ENCODE measurements at places on chromosomes 4 and X.
A peak's percentile ranks its signal among the peaks of the same experiment; 100 is the strongest.

DNA sequence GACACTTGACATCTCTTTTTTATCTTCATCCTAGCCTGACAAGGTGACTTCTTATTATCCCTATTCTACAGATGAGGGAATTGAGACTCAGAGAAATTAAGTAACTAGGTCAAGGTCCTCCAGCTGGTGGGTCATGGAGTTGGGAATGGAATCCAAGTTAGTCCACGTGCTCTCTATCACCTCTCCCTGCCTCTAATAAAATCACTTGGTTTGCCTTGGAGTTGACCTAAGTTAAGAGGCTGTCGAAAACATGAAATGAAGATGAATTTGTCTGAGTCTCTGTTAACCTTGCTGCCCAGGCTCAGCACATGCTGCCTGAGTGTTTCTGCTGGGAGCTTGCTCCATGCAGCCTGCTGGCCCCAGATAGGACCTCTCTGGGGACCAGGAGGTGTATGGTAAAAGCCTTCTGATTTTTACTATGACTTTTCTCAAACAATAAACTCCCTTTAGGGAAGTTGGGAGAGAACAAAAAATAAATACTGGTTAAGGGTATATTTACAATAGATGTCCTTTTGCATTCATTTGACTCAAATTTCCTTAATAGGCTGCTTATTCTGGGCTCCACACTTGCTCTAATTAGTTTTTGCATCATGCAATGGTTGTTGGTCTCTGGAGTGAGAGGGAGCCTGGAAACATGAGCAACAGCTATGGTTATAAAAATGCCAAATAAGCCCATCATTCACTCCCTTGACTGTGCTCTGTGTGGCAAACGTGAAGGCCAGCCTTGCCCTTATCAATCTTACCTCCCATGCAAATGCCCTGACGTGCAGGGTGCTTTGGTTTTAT is 61.6 kb upstream of the DHX15 start:
- DNase-seq, result no peak

- DNase-seq, result no peak
These were observed 326.6 kb upstream of the F9 start for GRCh38 chrX:139203651-139204570.

GRCh38 chr4:14539246-14539645 is 463.0 kb upstream of the CPEB2 start:
- no peak for DNase-seq

DNA sequence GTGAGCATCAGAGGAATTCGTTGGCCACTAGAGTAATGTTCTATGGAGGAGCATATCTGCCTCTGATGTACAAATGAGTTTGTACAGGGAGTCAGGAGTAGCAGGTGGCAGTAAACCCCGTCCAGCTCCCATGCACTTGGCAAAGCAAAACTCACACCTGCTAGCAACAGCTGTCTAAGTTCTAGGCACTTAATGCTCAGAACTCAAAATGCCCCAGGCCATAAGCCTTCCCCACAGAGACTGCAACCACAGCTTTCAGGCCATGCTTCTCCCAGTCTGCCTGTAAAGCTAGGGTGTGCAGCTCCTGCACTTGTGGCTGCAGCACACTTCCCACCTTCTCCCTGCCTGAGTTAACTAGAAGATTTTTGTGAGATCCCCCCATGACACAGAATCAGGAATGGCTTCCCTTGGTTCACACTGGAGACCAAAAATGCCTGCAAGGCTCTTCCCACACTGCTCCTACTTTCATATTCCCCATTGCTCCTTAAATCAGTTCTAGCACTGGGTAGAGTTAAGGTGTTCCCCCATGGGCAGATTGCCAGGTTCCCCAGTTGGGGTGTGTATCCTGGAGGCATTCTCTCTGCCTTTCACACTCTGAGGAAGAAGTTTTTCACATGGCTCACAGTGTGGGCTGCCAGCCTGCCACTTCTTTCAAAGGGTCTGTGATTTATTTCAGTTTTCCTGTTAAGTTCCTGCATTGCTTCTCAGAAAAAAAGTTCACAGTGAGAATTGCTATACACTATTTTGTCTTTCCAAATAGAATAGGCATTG is 189.9 kb downstream of the STPG2 start:
- no peak for DNase-seq

DNA sequence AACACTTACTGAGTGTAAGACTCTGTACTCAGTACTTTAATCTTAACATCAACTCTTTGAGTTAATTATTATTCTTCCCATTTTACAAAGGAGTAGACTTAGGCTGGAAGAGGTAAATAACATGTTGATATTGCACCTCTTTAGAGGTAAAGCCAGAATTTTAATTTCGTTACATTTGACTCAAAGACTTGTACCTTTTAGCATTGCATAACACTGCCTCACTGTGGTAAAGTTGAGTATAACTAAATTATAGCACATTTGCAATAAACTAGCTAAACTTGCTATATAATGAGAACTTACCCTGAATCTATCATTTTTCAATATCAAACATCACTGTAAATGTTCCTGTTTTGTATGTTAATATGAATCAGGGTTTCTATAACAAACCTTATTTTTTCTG is 218.5 kb downstream of the PRR32 start:
- DNase-seq, result no peak

GRCh38 chr4:185036842-185037241 is 18.6 kb downstream of the HELT start:
- no peak for DNase-seq

DNA sequence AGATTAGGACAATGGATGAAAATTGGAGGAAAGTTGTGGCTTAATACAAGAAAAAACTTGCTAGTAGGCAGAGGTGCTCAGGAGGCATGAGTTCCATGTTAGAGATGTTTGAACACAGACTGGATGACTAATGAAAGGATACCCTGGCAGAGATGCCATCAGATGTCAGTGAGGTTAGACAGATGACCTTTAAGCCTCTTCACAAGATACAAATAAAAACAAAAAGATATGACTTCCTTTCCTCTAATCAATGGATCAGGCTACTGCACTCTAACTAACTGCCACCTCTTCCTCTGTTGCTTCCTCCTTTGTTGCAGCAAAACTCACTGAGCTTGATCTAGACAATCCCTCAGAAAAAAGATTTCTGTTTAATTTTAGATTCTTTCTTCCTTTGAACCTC is 14.7 kb downstream of the STAP1 start:
- DNase-seq, result no peak

DNA sequence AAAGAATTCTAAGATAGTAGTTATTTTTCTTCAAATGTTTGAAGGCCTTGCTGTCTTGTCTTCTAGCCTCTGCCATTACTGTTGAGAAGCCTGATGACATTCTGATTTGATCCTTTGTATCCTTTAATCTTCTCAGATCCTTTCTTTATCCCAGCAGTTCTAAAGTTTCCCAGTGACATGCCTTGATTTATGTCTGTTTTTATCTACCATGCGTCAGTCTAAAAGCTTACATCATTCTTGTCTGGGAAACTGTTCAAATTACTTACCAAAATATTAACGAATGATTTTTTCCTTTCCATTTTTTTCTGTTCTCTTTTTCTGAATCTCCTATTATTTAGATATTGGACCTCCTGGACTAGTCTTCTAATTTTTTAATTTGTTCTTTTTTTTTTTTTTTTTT is 78.3 kb upstream of the HELT start:
- DNase-seq, result no peak

DNA sequence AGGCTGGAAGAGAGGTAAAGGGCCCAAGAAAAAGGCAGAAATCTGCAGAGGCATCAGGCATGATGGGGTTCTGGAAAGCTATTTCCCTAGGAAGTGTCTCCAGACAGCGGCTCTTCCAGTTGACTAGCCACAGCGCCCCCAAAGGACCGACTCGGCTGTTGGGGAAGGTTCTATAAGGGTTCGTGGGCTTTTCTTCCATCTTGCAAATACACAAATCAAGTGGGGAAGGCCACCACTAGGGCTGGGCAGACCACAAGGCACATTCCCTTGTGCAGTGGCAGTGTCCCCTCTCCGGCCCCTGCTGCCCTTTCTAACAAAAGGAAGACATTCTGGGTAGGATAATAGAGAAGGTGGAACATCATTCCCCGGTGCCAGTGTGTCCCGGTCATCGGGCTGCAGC is 18.2 kb downstream of the BCOR start:
- DNase-seq, result no peak

- no peak for DNase-seq
These were observed 34.6 kb downstream of the TAF1 start for GRCh38 chrX:71400710-71401109.

GRCh38 chr4:105707782-105708180 is 708 bp downstream of the INTS12 start:
- DNase-seq, result peak; percentile 2

- DNase-seq, result no peak
These were observed 15.5 kb downstream of the NKX3-2 start for GRCh38 chr4:13528821-13529127.

GRCh38 chr4:14671146-14671545 is 331.1 kb upstream of the CPEB2 start:
- DNase-seq, result no peak

GRCh38 chr4:65033899-65034298 is 624.6 kb upstream of the TECRL start:
- no peak for DNase-seq

- no peak for DNase-seq
These were observed 2.1 kb downstream of the HSD17B11 start for GRCh38 chr4:87388901-87389300.

GRCh38 chrX:49019599-49020249 is 17.7 kb upstream of the GRIPAP1 start:
- DNase-seq, result no peak

DNA sequence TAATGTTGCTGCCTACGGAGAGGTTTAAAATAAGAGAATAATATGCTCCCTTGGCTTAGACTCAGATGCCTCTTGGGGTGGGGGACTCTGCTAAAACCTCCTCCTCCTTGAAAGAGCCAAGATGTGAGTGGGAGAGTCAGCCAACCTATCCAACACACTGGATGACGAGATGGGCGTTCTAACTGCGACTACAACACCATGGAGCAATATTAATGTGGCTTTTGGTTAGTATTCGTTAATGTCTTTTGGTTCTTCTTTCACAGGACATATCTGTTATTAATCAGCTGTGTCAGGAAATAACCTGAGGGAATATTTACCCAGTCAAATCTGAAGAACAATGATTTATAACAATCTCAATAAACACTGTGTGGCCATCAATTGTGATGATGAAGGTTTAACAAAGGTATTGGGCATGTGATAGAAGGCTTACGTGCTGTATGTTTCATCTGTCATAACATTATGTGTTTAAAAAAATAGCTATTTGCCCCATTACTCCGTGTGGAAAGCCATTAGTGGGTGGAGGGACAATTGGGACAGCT is 143.5 kb upstream of the FTHL17 start:
- no peak for DNase-seq

- no peak for DNase-seq
These were observed 38.2 kb upstream of the PLAC8 start for GRCh38 chr4:83152746-83153145.

- no peak for DNase-seq
These were observed 45.2 kb downstream of the HTRA3 start for GRCh38 chr4:8314691-8315255.

GRCh38 chrX:136431625-136432024 is 56.1 kb upstream of the BRS3 start:
- DNase-seq, result no peak

DNA sequence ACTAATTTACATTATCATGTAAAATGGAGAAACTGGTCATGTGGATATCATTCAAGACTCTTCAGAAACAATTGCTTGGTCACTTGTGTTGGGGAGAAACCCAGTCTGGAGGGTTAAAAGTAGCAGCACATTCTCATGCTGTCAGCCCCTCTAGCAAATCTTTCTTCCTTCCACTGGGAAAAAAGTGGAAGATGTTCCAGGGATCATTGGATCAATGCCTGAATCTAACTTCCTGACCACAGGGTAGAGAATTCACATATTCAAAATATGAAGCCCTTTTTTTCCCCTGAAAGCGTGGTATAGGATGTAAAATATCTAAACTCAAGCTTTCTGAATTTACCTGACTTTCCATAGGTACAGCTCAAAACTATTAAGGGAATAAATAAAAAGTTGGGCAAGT is 98.0 kb downstream of the CXCL13 start:
- DNase-seq, result no peak

GRCh38 chr4:120760047-120760446 is 162.5 kb downstream of the PRDM5 start:
- DNase-seq, result no peak

GRCh38 chr4:186392017-186392416 is 126.0 kb downstream of the F11 start:
- no peak for DNase-seq

GRCh38 chr4:73730292-73730691 is 10.1 kb upstream of the CXCL8 start:
- DNase-seq, result no peak

DNA sequence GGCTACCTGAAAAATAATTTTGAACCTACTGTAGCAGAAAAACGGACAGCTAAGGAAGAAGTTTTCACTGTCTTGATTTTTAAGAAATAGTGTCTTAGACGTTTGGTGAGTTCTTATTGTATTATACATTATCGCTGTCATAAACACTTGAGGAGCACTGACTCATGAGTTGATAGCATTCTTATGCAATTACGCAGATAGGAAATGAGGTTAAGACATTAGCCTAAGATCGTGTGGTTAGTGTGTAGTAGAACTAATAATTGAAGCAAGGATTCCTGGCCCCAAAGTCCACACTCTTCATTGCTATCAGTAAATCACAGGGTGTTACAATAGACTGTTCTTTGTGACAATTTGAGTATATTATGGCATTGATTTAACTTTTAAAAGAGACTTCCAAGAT is 238.1 kb downstream of the ARAP2 start:
- DNase-seq, result no peak

- no peak for DNase-seq
These were observed 175.8 kb downstream of the RASL11B start for GRCh38 chr4:53037892-53038291.

- DNase-seq, result no peak
These were observed 4.1 kb downstream of the SLC39A8 start for GRCh38 chr4:102341201-102341600.

DNA sequence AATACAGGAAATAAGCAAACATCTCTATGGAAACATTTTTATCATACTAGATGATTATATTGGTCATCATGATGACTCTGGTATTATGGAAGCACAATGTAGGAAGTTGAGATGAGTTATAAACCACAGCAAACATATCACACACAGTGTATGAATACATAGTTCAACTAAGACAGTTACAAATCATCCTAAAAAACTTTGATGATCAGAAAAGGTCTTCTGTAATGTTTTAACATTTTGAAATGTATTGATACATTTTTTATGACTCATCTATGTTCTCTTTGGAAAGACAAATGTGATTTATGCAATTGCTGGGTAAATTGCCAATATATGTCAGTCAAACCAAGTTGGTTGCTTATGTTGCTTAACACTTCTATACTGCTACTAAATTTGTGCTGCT is 4.8 kb downstream of the CXCL3 start:
- no peak for DNase-seq

GRCh38 chr4:142065086-142065647 is 428.8 kb downstream of the IL15 start:
- no peak for DNase-seq

DNA sequence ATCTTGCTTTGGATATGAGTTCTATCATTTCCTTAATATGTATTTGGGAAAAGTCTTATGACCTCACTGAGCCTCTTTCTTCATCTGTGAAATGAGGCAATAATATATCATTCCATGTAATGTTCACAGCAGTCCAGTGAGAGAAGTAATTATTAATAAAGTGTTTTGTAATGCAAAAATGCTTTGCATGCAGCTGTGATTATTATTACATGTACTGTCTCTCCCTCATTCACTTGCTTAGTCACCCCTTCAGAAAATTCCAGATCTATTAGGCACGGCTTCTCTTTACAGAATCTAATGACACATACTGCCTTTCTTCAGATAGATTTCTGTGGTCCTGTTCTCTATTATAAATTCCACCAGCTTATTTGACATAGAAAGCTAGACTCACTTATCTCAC is 53.5 kb upstream of the FGF13 start:
- no peak for DNase-seq

Measured in central memory CD4-positive, alpha-beta T cell (primary cell).